ENCODE measurements at places on chromosomes 13 and 19.

GRCh38 chr13:24625870-24626849, 54.0 kb upstream of the ATP12A start:
- DNase-seq, result no peak

DNA sequence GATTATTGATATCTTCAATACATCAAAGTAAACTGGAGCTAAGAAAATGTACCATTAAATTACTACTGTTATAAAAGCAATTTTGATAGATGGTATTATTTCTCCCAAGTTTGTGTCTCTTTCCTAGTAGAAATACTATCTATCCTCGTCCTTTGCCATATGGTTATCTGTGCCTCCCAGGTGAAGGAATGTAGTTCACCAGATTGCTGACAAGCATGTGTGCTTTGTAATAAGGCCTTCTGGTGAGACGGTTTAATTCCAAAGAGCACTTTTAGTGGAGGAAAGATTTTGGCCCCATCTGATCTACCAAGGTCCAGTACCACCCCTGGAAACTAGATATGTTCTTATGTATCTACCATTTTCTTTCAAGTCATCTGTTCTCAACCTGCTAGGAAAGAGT, 243.6 kb downstream of the DLEU7 start:
- DNase-seq, result no peak

- DNase-seq, result no peak
Measured at GRCh38 chr13:94327318-94327717, 152.2 kb downstream of the DCT start.

GRCh38 chr13:35500144-35500543, 23.7 kb upstream of the MAB21L1 start:
- DNase-seq, result no peak

DNA sequence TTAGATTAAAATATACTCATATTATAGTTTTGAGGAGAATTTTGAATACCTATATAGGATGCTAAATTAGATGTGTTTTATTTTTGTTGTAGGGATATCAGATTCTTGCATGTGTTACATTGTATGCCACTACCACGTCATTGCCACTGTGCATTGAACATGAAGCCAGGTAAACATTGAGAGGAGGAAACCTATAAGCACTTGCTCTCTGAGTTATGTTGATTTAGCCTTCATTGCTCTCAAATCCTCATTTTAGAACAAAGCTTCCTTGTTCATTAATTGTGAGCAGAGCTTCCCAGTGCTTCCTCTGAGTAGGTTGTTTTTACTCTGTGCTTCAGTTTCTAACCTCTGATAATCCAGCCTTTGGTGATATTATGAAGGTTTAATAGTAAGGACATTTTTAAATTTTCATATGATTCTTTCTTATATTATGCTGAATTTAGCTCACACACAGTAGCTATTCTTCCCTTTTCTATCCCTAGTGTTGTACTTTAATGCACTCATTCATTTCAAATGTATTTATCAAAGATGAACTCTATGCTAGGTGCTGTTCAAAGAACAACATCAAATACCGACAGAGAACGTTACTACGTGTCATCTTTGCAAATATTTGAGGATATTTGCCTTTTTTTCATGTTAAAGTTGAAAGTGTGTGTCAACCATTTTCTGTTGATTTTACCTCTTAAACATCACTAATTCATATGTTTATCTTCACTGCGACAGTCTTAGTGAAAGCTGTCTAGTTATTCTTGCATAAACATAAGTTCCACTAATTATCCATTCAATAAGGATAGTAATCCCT, 1448.0 kb upstream of the MIR17HG start:
- DNase-seq, result no peak

- DNase-seq, result no peak
Measured at GRCh38 chr19:43422689-43423066, 8.0 kb downstream of the TEX101 start.

DNA sequence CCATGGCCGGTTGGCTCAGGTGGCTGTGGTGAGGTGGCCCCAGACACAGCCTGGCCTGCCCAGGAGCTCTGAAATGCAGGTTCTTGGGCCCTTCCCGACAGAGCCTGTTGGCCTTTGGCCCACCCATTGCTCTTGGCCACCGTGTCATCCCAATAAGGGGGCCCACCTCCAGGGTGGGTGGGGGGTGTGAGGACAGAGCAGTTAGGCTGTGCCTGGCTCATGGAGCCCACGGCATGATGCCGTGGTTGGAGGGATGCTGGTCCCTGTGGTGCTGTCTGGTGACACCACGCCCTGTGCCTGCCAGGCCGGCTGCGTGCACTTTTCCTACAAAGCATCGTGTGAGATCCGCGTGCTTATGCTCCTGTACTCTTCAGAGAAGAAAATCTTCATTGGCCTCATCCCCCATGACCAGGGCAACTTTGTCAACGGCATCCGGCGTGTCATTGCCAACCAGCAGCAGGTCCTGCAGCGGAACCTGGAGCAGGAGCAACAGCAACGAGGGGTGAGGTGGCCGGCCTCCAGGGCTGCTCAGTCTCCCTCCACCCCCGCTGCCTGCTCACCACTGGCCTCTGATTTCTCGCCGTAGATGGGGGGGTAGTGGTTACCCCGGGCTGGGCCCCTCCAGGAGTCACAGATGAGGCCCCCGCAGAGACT, 7.6 kb downstream of the PNKP start:
- DNase-seq, result no peak

DNA sequence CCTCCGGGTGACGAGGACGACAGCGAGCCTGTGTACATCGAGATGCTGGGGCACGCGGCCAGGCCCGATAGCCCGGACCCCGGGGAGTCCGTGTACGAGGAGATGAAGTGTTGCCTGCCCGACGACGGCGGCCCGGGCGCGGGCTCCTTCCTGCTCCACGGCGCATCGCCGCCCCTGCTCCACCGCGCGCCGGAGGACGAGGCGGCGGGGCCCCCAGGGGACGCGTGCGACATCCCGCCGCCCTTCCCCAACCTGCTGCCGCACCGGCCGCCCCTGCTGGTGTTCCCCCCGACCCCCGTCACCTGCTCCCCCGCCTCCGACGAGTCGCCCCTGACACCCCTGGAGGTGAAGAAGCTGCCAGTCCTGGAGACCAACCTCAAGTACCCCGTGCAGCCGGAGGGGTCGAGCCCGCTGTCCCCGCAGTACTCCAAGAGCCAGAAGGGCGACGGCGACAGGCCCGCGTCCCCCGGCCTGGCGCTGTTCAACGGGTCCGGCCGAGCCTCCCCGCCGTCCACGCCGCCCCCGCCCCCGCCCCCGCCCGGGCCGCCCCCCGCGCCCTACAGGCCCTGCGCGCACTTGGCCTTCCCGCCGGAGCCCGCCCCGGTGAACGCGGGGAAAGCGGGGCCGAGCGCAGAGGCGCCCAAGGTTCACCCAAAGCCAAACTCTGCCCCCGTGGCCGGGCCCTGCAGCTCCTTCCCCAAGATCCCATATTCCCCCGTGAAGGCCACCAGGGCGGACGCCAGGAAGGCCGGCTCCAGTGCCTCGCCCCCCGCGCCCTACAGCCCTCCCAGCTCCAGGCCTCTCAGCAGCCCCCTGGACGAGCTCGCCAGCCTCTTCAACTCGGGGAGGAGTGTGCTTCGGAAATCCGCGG, 511.3 kb downstream of the MYO16 start:
- DNase-seq, result no peak

DNA sequence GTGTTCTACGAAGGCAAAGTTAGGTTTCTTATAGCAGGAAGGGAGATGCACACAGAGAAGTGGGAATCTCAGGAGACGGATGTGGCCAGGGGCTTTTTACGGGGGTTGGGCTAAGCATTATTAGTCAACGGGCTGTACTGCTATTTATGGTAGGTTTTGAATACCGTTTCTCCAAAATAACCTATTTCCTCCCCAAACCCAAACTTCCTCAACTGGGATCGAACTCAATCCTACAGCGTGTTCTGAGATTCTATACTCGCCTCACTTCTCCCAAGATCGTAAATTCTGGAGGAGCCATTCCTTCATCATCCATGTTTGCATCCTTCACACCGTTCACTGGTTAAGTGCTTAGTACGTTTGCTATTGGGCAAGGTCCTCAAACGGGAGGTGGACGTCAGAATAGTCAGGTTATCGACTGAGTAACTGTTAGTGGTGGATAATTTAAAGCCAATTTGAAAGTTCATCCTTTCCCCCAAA, 1.2 kb upstream of the TRIM13 start:
- DNase-seq, result no peak

DNA sequence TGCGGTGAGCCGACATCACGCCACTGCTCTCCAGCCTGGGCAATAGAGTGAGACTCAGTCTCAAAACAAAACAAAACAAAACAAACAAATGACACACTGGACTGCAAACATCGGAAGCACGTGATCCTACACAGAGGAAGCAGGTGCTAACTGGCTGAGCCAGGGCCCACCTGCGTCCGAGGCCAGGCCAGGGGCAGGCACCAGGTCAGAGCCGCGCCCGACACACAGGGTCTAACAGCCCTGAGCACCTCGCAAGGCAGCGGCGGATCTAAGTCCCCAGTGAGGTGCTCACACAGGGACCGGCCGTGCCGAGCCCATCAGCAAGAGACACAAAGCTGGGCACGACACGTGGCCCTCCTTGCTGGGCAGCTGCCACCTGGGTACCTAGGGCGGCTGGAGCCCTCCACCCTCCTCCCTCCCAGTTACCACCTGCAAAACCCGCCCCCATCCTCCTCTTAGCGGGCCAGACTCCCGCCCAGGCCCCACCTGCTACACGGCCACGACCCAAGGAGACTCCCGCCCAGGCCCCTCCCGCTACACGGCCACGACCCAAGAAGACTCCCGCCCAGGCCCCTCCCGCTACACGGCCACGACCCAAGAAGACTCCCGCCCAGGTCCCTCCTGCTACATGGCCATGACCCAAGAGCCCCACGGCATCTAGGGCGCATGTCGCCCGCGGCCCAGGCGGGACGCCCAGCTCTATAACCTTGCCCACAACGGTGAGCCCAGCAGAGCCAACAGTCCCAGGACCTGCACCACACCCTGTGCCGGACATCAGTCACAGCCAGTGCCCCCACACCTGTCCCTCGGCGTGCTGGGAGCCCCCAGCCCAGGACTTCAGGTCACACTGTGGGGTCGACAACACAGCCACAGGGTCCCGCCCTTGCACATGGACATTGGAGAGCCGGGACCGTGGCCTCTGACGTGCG, 15.6 kb downstream of the AP3D1 start:
- no peak for DNase-seq

- no peak for DNase-seq
Measured at GRCh38 chr19:17398902-17399527, 5.0 kb upstream of the CCDC194 start.

GRCh38 chr19:3507371-3508120, 1.4 kb downstream of the FZR1 start:
- no peak for DNase-seq

GRCh38 chr13:103184413-103184812, 118.2 kb upstream of the SLC10A2 start:
- DNase-seq, result no peak

- DNase-seq, result no peak
Measured at GRCh38 chr13:44267203-44267602, 106.4 kb upstream of the SERP2 start.

- DNase-seq, result no peak
Measured at GRCh38 chr19:49924004-49924880, 4.8 kb upstream of the ATF5 start.

DNA sequence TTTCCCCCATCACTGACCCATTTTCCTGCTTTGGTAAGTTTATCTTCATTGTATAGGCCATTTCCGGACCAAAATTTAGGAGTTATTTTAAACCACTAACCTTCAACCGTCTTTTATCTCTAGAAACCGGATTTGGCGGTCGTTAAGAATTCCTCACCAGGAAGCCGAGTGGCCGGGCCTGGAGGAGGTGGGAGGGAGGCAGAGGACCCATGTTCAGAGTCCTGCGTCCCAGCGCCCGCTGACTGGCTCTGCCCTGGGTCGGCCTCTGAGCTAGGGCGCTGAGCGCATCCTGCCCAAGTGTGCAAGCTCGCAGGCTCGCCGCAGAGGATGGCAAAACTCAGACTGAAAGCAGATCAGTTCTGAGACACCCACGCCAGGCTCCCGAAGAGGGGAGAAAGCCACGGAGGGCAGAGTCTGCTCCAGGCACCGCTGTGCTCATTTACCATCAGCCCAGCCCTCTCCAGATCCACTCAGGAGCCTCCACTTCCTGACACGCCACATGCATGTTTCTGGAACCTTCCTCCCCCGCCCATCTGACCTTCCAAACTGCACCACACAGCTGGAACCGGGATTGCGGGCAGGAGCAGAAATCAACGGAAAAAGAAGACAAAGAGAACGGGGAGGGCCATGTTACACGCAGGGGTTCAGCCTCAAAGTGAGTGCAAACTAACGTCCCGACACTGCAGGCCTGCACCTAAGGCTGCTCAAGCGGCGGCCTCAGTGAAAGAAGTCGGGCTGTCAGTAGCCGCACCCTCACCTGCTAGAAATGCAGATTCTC, 8.3 kb downstream of the COL4A1 start:
- no peak for DNase-seq

Measured in central memory CD8-positive, alpha-beta T cell (primary cell).